AG04449 (cell line): ENCODE measurements at places on chromosomes 7 and 10.

- no peak for DNase-seq
Observed at GRCh38 chr7:137164251-137164650, 179.3 kb downstream of the PTN start.

DNA sequence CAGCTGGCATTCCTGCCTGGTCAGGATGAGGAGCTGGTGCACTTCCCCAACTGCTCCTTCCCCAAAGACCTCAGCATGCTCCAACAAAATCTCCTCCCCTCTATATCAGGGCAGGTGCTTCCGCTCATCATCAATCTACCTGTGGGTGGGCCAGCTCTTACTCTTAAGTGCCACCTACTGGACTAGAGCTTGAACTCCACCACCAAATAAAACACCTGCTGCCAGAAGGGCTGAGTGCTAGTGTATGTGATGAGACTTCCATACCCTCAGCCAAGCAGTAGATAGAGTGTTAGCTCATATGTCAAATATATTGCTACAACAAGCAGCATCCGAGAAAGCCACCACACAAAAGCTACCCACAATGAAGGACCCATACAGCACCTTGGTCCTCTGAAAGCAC is 264.3 kb downstream of the RNLS start:
- DNase-seq: no peak

DNA sequence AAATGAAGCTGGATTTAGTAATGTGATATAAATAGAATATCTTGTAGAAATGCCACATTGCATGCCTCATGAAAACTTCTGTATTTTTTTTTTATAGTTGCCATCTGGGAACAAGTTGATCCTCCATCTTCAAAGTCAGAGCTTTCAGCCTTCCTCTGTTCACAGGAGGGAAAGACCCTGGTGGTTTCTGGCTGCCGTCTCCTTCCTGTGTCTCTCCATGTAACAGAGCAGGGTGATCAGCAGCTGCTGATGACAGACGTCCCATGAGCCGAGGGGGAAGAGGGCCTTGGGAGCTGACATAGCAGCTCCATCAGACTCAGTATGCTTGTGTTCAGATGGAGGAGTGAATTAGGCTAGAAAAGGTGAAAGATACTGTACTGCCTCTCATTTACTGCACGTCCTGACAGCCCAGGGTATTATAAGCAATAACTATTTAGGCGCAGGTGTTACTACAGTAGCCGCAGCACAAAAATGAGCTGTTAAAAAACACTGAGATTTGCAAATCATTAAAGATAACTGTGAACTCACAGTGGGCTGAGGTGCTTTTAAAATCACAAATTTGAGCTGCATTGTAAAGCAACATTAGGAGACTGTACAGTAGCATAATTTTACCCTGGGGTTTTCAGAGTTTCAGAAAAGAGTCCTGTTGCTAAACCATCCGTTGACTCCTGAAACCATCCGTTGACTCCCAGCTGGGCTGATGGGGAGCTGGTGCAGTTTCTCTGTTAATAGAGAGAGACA is 103.3 kb downstream of the CFAP58 start:
- no peak for DNase-seq

- DNase-seq: no peak
Observed at GRCh38 chr7:95582578-95583293, 13.6 kb downstream of the PDK4 start.

- no peak for DNase-seq
Observed at GRCh38 chr7:111162692-111163091, 71.8 kb downstream of the LRRN3 start.

- DNase-seq: no peak
Observed at GRCh38 chr7:123401295-123401694, 133.1 kb downstream of the IQUB start.

DNA sequence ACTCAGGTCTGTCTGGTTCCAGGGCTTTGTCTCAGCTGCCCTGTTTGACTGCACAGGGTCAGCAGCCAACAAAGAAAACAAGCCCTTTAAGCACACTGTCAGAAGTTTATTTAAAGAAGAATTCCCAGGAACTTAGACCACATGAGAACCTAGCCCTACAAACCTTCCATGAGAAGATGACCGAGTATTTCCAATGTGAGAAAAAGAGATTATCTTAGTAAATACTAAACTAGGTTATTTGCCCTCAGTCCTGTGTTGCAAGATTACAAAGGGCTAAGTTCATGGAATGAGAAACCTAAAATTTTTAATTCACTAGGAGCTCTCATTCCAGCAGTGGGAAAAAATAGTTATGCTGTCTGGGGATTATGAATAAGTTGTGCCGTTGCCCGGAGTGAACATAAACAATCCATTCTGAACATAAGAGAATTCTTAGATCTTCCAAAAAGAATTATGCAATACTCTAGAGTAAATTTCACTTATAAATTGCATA is 46.7 kb downstream of the NOC3L start:
- DNase-seq: peak; percentile 74

DNA sequence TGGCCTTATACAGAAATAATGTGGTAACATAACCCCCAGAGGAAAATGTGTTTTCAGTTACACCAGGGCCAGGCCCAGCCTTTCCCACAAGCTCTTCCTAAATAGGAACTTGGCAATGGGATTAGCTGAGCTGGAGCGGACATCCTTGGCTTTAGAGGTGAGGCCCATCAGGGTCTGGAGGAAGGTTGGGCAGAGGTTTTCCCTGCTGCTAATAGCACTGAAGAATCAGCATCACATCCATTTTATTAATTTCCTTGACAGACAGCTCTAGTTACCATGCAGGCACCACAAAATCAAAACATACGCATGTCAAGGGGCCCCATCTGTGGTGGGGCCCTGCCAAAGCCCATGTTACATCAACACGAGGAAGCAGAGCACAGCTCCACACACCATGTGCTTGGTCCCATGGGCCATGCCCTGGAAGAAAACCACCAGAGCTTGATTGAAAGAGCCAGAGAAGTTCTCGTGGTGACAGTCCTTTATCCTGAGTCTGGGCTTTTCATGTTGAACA is 566.6 kb downstream of the KCNMA1 start:
- no peak for DNase-seq

- DNase-seq: no peak
Observed at GRCh38 chr10:132655735-132656134, 118.1 kb downstream of the INPP5A start.

- no peak for DNase-seq
Observed at GRCh38 chr10:98538472-98538871, 91.7 kb upstream of the HPS1 start.

DNA sequence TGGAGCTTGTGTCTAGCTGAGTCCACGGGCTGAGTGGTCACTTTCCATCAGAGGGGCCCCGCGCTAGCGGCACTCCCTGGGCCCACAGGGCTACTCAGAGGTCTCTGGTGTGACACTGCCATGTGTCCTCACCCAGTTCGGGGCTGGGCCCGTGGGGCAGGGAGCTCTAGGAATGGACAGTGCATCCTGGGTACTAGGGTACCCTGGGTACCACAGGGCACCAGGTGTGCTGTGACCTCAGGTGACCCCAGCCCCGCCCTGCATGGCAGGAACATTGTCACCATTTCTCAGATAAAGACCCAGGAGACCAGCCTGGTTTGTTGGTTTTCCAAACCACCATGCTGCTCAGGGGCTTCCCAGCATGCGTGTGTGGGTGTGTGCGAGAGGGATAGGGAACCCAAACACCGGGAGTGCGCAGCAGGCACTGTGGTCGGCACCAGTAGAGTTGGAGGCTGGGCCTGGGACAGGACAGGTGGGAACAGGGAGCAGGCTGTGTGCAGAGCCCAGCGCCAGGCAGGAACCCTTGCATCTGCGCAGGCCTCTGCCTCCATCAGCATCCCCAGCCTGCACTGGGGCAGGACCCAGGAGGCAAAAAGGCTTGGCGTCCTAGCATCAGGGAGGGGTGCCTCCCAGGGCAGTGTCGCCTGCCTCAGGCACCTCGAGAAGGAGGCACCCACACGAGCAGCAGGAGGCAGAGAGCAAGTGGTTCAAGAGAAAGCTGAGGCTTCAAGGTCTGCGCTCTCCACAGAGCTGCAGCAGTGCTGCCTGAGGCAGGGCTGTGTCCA is 19.4 kb upstream of the CSGALNACT2 start:
- DNase-seq: no peak

DNA sequence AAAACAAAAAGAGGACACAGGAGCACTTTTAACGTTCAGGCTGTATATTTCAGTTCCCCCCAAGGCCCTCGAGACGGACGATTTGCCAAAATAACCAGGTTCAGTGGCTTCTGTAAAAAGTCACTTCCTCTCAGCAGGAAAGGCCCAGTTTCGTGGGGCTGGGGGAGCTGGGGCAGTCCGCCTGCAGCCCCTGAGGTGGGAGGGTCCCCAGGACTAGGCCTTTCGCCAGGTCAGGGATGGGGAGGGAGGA is 28.8 kb downstream of the WDR86 start:
- DNase-seq: no peak

GRCh38 chr10:69642747-69643146 is 12.7 kb downstream of the FAM241B start:
- DNase-seq: no peak

DNA sequence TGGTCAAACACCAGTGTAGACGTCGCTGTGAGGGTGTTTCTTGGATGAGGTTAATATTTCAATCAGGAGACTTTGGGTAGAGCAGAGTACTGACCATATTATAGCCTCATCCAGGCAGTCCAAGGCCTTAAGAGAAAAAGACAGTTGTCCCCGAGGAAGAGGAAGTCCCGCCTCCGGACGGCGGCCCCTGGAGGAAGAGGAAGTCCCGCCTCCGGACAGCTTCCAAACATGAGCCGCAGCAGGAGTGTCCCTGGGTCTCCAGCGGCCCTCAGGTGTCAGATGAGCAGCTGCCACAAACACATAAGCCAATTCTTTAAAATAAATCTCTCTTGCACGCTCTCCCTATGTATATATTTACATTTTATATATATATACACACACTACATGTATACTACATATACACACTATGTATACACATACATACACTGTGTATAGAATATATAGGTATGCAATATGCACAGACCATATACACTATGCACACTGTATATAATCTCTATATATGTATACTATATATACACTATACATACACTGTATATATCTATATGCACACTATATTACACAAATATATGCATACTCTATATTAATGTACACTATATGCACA is 37.5 kb downstream of the PWWP2B start:
- DNase-seq: no peak

- no peak for DNase-seq
Observed at GRCh38 chr7:155706376-155706775, 61.9 kb downstream of the RBM33 start.

- DNase-seq: peak; percentile 52
Observed at GRCh38 chr7:78197447-78197846, 398.9 kb downstream of the PHTF2 start.

- DNase-seq: no peak
Observed at GRCh38 chr10:85667638-85668233, 698.9 kb downstream of the GRID1 start.

GRCh38 chr7:30596014-30596641 is 1.4 kb downstream of the GARS1 start:
- no peak for DNase-seq

DNA sequence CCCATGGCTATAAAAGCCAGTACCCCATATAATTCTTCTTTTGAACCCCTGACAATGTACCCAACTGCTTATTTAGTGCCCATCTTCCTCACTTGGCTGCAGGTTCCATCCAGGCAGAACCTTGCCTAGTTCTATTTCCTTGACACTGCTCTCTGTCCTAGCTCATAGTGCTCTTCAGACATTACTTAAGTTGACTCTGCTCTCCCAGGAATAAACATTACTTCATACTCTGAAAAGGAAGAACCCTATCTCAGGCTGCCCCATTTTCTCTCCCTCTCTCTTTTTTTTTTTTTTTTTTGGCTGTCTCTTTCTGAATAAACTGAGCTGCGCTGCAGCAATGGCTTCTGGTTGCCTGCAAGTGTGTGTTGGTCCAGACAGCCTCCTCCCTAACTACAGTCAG is 21.0 kb downstream of the ACTA2 start:
- DNase-seq: no peak

- DNase-seq: no peak
Observed at GRCh38 chr7:126362746-126363145, 890.0 kb downstream of the GRM8 start.

DNA sequence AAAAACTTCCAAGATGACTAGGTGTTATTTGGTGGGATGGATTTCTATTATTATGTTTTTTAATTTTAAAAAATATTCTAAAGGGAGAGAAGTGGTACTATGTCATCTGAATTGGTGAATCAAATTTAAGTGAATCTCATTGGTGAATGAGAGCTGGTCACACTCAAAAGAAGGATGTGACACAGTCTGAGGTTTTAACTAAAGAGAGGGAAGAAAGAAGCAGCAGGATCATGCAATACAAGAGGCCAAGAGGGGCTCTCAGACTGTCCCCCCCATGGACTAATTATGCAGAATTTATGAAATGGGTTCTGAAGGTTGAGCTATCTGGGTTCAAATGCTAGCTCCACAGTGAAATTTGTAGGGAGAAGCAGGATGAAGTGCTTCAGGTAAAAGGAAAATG is 16.2 kb downstream of the MACC1 start:
- DNase-seq: no peak

DNA sequence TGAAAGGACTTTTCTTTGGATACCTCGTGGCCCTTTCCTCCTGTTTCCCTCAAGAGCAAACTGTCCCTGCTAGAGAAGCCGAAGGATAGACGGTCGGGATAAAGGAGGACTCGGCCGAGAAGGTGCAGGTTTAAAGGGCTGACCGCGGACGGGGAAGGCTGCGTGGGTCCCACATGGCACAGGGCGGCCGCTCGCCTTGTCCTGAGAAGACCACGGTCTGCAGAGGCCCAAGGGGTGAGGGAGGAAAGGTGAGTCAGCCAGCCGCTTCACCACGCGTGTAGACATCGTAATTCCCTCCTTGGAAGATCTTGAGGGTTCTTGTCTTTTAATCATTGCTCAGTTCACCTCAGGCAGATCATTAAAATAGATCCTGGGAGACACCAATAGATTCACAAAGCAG is 253.8 kb downstream of the DPP6 start:
- DNase-seq: no peak

DNA sequence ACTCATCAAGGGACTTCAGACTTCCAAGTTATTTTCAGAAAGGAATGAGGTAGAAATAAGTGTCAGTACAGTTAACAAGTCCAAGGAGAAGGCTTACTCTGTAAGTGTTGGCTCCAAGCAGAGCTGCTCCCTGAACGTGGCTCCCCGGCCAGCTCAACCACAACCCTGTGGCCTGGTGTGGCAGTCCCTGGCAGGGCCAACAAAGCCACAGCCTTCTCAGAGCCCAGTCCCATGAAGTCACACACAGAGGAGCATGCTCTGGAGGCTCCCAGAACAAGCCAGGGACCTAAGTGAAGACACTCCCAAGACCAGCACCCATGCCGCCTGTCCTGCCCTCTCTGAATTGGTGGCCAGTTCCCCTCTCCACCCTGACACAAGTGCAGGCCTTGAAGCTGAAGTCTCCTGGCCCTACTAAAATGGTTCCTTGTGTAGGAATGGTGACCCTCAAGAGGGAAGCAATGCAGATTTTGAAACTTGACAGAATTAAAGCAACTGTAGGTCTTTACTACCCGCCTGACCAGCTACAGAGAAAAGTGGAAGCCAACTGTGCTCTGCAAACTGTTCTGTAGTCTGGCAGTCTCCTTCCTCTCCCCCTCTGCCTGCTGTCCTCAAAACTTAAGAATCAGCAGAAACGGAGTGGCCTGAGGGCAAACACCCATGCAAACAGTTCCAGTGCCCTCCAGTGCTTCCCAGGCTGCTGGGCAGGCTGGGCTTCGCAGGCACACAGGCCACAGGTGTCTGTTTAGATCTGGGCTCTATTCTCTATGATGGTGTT is 51.1 kb downstream of the NOD1 start:
- no peak for DNase-seq

GRCh38 chr7:20408467-20408826 is 77.7 kb downstream of the ITGB8 start:
- DNase-seq: no peak
